ENCODE measurements at places on chromosomes 7 and 10.

DNA sequence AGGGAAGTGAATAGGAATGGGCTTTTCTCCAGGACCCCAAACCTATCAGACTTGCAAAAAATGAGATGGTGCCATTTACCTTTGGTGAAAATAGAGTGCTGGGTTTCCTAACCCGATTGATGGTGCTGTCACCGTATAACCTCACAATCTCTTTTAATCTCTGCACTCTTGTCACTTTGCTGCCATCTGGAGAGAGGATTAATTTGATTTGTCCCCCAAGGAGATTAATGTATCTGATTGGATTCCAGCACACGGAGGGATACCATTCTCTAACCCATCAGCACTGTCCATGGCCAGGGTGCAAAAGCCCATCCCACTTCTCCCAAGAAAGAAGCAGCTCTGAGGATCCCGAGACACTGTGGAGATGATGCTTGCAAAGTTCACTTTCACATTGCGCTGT, 86.3 kb upstream of the NFE2L3 start:
- no peak for DNase-seq

DNA sequence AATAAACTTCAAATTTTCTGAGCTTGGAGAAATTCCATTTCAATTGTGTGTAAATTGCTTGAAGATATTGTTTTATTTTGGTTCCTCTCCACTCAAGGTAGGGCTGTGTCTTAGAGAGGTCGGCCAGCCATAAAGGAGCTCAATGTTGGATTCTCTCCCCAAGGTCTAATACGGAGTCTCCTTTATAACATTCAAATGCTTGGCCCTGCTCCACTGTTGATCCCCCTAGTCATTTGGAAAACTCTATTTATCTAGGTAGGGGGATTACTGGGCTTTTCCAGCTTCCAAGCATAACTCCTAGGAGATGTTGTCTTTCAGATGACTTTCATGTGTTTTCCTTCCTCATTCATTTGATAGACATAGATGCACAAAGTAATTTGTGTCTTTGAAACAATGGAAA, 170.9 kb downstream of the LRMDA start:
- no peak for DNase-seq

- no peak for DNase-seq
Observed at GRCh38 chr10:61389887-61390286, 63.3 kb downstream of the TMEM26 start.

DNA sequence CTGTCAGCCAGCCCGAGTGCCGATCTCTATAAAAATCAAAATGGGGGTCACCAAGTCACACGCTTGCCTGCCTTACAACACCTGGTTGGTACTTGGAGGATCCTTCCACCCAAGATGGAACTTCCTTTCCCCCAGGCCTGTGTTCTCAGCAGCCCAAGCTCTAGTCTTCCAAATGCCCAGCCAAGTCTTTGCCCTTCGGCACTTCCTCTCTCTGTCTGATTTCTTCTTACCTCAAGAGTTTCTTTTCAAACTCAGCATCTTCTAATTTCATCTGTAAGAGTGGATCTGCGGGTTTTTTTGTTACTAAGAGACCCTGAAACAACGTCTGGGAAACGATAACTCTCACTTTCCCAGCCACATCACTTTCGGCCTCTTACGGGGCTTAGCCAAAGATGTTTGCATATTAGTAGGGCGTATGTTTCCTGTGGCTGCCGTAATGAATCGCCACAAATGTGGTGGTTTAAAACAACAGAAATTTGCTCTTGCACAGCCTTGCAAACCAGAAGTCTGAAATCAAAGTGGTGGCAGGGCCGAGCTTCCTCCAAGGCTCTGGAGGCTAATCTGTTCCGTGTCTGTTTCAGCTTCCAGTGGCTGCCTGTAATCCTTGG, 219.9 kb downstream of the TCF7L2 start:
- DNase-seq, result no peak

DNA sequence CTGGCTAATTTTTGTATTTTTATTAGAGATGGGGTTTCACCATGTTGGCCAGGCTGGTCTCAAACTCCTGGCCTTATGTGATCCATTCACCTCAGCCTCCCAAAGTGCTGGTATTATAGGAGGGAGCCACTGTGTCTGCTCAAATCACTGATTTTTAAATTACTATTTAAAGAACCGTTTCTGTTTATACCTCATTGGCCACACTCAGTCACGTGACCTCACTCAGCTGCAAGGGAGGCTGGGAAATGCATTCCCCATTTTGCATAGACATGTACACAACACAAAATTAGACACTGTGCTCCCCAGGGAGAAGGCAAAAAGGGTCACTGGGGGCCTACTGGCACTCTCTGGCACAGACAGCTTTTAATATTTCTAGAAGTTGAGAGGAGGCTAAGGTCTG, 13.6 kb upstream of the CALU start:
- no peak for DNase-seq

DNA sequence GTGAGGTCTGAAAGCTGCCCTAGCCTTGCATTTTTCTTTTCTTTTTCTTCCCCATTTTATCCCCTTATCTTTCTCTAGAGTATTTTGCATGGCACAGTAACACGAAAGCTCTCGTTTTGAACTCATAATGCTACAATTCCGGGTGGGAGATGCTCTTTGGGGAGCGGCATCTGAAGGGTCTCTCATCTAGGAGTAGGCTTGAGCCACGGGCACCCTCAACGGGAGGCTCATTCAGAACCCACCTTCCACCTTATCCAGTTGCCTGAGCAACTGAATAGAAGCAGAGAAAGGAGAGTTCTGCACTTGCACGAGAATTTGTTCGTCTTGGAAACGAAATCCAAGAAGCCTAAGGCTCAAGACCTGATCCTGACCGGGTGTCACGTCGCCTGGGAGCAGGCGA, 603.5 kb upstream of the FOXK1 start:
- no peak for DNase-seq

DNA sequence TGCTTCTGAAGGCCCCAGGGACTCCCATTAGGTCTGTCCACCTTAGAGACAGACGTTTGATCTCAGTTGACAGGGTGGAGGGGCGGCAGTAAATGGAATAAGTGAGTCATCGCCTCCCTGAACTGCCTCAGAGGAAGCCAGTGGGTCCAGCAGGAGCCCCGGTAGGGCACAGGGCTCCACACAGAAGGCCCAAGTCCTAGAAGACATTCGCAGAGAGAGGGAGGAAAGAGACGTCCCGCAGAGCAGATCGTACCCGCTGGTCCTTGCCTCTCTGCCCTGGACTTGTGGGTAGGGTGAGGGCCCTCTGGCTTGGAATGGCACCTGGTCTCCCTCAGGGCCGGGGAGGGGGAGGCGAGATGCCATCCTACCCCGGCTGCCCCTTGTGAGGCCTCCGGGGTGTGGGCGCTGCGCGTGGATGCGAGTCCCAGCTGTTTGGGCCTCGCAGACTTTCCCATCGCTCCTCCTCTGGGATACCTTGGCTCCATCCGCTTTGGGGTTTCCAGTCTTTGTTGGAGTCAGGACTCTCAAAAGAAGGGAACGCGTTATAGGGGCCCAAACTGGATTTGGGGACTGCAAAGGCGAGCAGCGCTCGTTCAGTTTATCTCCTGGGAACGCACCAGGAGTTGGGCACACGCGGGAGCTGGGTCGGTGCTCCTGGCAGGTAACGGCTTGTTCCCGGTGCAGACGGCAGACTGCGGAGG, 5.1 kb downstream of the TLX1 start:
- DNase-seq, result no peak

DNA sequence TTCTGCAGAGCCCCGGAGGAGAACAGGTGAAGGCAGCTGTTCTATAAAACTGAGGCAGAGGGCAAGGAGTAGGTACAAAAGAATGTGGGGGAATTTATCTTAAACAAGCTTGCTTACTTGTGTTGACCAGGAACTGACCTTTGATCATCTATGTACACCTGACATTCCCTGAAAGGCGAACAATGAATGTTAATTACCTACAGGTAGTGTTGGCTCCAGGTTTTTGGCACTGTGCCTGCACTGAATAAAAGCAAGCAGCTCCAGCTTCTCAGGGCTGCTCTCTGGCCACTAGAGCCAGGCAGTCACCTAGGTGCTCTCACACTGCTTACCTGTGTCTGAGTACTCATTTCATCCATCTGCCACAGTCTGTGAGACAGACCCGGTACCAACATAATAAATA, 87.0 kb downstream of the RAPGEF5 start:
- DNase-seq, result no peak

DNA sequence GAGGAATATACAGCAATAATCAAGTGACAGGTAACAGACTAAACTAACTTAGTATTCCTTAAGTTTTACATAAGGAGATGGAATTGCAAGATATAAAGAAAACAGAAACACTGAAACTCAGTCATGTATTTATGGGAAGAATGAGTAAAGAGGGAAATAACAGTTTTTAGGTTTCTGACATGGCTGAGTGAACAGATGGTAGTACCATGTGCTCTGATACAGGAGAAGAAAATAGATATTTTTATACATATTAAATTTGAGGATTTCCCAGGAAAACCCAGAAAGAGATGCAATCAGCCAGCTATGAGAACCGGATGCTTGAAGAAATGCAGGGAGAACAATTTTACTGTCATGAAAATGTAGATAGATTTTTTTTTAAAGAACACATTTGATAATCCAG, 669.5 kb upstream of the GRM3 start:
- DNase-seq, result no peak

DNA sequence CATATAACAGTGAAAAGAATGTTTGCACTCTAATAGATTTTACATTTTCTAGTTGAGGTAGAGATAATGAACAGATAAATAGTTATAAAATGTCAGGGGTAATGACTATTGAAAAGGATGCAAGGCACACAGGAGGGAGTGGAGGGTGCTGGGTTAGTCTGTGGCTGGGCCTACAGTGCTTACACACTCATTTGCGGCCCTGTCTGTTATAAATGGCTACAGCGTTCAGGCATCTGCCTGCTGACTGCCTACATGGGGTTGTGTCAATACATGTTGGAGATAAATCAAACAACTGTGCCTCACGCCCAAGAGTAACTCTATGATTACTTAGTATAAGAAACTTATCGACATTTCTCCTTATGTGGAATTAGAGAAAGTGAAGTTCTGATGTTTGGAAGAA, 313.3 kb downstream of the ACTR3B start:
- no peak for DNase-seq

DNA sequence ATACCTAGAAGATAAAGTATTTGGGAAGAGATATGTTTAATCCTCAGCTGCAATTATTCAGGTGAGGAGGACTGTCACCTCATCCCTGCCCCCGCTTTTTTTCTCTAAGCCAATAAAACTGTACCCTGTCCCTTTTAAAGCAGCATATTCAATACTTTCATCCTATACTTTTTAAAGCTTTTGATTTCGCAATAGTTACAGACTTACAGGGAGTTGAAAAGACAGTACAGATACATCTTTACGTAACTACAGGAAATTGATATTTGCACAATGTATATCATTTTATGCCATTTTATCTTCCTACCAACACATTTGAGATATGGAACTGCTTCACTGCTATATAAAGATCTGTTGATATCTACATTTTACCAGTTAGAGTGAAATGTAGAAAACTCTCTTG, 47.6 kb downstream of the STK17A start:
- DNase-seq, result no peak

All from fibroblast of mammary gland (primary cell).